ENCODE measurements at places on chromosomes 1 and 21.

DNA sequence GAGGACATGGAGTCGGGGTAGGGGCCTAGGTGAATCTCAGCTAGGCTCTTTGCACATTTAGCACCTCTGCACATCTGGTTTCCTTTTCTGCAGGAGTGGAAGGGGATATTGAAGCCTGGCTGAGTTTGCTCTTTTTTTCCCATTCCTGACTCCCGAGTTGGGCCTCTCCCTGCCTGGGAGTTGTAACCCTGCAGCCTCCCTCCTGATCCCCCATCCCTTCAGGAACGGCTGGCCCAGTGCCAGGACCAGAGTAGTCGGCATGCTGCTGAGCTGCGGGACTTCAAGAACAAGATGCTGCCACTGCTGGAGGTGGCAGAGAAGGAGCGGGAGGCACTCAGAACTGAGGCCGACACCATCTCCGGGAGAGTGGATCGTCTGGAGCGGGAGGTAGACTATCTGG lies 836 bp downstream of the OLFML3 start:
- peak; percentile 25 for DNase-seq

DNA sequence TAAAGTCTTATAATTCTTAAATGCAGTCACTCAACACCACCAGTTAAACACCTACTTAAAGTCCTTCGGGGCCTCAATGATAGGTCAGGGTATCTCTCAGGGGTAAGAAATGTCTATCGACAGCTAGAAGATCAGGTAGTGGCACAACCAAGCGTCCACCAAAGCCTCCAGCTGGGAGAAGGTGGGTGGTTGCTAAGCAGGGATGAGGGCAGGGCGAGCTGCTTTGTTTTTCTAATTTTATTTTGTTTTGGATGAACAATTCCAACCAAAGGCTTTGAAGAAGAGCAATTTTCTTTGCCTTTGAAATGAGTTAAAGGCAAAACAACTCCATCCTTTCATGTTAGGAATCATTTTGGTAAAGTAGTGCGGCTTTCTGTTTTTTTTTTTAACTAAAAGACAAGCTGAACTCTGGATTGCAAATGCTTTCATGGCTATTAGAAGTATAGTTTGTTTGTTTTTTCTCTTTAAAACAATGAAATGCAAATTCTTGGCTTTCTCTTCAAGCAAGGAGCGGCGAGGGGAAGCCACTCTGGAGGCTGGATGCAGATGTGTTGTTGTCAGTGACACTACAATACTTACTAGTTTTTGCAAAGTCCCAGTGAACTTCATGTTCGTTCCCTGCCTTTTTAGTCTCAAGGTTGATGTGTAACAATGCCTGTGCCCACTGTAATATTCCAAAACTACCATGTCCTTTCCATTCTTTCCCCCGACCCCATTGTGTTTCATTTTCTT lies 106.0 kb downstream of the MRPS6 start:
- no peak for DNase-seq

DNA sequence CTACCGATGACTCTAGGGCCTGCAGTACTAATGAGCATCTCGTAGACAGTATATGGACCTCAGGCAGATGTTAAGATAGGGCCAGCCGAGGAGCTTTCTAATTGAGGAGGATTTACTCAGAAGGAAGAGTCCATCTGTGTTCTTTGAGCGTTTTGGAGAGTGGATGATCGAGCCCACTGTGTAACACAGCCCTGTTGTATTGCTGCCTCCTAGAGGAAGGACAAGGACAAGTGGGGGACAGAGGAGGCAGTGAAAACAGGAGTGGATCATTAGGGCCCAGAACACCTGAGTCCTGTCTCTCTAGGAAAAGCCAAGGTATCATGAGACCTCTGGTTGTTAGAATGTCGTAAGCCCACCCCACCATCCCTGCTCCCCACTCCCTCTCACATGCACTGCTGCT lies 62.9 kb downstream of the TBX19 start:
- no peak for DNase-seq

DNA sequence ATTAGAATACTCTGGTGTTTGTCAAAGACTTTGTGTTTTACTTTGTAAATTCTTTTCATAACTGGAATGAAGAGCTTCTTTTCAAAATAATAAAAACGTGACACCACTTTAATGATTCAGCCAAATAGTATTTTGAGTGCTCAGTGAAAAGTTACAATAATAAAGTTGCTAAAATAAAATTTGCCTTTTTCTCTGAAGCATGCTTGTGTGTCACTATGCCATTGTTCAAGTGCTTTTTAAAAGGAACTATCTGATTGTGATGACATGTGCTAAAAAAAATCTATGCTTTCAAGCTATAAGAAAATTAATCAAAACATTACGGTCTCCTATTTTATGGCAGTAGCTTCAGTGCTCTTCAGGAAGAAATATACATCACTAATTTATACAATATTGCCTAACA lies 1290.5 kb upstream of the B3GALT2 start:
- no peak for DNase-seq

DNA sequence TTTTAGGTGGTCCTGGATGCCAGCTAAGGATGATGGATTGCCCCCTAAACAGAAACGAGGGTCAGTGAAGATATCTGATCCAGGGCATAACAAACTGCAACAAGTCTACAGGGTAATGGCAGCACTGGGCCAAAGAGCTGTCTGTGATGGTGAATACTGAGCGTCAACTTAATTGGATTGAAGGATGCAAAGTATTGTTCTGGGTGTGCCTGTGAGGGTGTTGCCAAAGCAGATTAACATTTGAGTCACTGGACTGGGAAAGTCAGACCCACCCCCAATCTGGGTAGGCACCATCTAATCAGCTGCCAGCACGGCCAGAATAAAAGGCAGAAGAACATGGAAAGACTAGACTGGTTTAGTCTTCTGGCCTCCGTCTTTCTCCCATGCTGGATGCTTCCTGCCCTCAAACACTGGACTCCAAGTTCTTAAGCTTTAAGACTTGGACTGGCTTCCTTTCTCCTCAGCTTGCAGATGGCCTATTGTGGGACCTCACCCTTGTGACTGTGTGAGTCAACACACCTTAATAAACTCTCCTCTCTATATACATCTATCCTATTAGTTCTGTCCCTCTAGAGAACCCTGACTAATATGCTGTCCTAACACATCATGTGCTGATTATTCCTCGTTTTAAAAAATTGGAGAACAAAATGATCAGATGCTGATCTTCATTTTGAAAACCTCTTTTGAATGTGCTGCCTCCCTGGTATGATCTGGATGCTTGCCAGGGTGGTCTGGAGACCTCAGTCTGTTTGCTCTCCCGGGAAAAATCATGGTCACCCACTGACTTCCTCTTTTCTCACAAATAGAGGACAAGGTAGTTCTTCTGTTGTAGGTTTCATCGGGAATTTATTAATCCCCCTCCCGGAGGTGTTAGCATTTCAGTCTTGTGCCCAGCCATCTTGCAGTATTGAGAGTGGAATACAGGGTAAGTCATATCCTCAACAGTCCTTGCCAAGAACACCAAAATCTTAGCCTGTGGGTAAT lies 234.7 kb downstream of the SETD4 start:
- DNase-seq = no peak

- no peak for DNase-seq
Measured at GRCh38 chr1:50270926-50271325, 152.3 kb downstream of the DMRTA2 start.

- no peak for DNase-seq
Measured at GRCh38 chr1:158840236-158840635, 9.1 kb downstream of the MNDA start.

DNA sequence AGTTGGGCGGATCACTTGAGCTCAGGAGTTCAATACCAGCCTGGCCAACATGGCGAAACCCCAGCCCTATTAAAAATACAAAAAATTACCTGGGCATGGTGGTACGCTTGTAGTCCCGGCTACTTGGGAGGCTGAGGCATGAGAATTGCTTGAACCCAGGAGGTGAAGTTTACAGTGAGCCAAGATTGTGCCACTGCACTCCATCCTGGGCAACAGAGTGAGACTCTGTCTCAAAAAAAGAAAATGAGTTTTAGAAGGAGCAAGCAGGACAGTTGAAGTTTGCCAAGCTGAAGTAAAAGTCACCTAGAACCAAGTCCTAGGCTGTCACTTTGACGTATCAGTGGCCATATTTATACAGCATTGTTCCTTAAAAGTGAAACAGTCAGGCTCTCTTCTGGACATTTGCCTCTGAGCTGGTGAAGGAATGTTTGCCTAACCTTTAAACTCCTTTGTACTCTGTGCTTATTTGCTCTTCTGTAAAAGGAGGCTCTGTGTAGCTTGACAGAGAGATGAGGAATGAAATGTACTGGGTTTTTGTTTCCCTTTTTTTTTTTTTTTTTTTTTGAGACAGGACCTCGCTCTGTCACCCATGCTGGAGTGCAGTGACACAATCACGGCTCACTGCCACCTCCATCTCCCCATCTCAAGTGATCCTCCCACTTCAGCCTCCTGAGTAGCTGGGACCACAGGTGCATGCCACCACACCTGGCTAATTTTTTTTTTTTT lies 2.8 kb downstream of the RAB4A start:
- DNase-seq = no peak

DNA sequence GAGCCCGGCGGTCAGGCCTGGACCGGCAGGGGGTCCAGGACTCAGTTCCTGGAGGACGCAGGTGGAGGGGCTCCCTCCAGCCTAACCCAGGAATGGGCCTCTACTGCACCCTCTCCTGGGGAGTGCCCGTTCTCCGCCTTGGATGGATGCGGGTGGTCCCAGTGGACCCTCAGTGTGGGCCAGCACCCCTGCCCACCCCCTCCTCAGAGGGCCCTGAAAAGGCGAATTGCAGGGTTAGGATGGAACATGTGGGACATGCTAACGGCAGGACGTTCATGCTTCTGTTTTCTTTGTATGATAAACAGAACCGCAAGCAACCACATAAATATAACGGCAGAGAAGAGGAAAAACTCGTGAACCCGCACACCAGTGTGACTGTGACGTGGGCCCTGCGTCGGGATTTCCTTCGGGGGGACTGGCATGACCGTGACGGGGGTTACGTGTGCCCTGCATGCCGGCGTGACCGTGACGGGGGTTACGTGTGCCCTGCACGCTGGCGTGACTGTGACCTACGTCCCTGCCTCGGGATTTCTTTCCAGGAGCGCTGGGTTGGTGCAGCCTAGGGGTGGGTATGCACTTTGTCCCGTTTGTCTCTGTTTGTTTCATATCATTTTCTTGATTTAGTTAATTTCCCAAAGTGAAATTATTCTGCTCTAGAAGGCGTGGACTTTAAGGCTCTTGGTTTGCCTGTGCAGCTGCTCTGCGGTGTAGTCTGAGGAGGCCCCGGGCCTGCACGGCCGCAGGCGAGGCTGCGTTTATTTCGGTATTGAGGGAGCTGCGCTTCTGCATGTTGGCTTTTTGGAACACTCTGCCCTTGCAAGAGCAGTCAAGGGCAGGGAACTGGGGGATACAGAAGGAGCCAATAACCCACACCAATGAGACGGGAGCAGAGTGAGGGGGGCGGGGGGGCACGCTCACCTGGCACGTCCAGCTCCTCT lies 3.1 kb downstream of the FTCD start:
- DNase-seq = no peak

DNA sequence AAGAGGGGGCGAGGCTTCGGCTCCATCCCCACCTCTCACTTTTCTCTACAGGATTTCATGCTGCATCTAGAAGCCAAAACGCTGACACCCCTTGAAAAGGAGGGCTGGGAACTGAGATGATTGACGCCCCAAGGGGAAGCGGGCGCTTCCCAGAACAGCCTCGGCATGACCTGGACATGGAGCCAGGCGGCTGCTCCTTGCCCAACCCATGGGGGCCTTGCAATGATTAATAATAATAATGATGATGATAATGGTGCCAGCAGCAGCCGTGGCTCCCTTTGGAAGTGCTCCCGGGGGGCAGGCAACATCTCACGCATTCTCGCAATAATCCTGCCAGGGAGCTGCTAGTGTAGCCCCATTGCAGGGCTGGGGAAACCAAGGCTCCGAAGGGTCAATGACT lies 78.2 kb downstream of the RAP1GAP start:
- no peak for DNase-seq

- no peak for DNase-seq
Measured at GRCh38 chr1:1437904-1438376, 2.5 kb downstream of the VWA1 start.

GRCh38 chr21:33801424-33802405 lies 113.9 kb downstream of the ATP5PO start:
- peak; percentile 35 for DNase-seq

GRCh38 chr1:241679961-241680360 lies 27.9 kb downstream of the WDR64 start:
- DNase-seq = no peak

DNA sequence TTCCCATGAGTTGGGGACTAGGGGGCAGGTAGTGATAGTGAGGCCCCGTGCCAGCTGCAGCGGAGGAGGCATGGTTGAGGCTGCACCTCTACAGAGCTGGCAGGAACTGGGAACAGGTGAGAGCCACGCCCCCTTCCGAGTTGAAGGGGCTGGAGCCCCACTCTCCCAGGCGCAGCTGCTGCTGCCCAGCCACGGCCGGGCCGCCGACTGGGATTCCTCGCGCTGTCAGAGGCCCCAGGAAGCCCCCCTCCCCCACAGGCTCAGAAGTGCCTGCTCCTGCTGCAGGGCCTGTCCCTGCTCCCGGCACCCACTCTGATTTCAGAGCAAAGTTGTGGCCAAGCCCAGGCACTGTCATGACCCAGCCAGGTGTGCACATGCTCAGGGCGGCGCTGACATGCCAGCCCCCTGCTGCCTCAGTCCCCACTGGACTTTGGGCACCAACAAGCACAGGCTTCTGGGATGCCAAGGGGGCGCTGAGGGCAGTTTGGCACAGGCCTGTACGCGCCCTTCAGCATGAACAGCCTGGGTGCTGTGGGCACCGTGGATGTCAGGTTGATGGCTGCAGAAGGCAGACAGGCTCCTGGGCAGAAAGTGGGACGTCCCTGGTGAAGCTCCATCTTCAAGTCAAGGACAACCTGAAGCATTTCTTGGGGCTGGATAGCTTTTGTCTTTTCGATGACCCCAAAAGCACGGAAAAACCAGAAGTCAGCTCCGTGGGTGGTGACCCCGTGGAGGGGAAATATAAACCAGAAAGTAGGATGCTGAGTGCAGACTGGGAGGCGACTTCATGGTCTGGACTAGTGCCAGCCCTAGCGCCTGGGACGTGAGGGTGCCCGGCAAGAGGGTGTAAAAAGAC lies 121.5 kb downstream of the SIM2 start:
- no peak for DNase-seq

DNA sequence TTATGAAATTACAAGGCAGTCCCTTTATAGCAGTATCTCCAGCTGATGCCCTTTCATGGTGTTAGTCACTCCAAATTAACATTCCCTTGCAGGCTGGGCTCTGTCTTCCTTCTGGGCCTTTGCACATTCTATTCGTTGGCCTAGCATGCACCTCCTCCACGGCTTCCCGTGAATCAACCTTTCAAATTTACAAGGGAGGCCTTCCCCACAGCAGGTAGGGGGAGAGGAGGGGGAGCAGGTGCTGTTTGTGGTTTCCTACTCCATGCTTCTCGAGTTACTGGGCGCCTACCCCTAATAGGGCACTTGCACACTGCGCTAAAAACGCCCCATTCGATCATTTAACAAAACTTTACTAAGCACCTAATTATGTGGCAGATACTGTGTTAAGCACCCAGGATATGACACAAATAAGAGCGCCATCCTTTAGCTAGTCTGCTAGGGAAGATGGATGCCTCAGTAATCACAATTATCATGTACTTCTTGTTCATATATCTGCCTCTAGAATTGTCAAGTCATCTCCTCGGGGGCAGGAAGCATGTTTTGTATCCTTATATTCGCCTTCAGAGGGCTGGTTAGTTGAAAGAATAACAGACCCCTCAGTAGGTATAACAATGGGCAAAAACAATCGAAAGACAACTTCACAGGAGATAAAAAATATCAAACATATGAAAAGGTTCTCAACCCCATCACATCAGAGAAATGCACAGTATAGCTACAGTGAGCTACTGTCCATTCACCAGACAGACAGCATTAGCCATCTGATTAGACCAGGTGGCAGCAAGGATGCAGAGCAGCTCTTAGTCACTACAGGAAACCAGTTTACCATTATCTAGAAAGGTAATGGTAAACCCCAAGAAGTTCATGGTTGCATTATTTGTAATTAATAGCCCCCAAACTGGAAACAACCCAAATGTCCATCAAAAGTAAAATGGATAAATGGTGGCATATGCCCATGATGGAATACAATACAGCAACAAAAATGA lies 1.7 kb upstream of the ADAR start:
- peak; percentile 21 for DNase-seq
